RPMI8226 (cell line): ENCODE measurements at places on chromosomes 6 and 20.

DNA sequence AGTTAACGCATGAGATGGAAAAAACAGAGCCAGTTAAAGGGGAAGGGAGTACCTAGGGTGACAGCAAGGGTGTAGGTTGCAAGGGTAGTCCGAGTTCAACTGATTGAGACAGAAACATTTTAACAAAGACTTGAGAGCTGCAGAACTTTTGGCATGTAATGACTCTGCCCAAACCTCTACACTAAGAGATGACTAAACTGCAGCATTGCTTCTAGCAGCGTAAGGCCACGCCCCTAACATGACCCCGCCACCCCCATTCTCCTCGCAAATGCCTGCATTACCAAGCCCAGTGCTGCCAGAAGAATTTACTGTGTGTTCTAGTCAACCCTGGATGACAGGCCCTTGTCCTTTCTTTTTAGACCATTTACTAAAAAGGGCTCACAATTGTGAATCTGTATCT is 6.3 kb upstream of the HINT3 start:
- DNase-seq: no peak

- no peak for DNase-seq
Observed at GRCh38 chr6:136435101-136435500, 115.1 kb downstream of the MAP7 start.

DNA sequence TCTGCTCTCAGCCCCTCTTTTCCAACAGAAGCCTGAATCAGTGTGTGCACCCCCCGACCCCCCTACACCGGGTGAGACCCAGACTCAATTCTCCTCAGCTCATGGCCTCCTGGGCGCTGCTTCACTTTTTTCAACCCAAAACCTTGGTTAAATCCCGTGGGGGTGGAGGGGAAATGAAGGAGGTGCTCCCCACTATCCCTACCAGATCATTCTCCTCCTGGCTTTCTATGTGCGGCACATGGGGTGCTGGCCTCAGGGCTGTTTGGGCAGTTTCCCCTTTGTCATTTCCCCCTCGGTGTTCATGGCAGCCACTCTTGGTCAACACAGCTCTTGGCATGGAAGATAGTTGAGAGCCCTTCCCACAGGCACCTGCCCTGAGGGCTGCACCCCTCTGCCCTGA is 4.6 kb downstream of the CST4 start:
- DNase-seq: no peak

- DNase-seq: peak; percentile 7
Observed at GRCh38 chr6:144678844-144679243, 393.7 kb downstream of the UTRN start.

DNA sequence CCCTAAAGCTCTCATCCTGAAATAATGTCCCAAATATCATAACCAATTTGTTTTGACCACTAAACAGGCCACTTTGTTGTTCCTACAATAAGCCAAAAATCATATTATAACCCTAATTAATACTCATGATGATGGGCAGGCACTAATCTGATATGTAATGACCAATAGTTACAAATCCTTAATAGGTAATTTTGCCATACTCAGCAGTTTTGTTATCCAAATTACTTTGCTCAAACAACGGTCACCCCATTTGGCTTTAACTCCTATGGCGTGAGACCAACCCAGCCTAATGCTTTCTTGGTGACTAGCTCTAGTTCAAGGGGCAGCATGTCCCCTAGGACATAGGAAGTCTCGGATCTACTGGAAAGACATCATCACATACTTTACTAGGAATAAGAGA is 123.2 kb upstream of the ID4 start:
- no peak for DNase-seq

DNA sequence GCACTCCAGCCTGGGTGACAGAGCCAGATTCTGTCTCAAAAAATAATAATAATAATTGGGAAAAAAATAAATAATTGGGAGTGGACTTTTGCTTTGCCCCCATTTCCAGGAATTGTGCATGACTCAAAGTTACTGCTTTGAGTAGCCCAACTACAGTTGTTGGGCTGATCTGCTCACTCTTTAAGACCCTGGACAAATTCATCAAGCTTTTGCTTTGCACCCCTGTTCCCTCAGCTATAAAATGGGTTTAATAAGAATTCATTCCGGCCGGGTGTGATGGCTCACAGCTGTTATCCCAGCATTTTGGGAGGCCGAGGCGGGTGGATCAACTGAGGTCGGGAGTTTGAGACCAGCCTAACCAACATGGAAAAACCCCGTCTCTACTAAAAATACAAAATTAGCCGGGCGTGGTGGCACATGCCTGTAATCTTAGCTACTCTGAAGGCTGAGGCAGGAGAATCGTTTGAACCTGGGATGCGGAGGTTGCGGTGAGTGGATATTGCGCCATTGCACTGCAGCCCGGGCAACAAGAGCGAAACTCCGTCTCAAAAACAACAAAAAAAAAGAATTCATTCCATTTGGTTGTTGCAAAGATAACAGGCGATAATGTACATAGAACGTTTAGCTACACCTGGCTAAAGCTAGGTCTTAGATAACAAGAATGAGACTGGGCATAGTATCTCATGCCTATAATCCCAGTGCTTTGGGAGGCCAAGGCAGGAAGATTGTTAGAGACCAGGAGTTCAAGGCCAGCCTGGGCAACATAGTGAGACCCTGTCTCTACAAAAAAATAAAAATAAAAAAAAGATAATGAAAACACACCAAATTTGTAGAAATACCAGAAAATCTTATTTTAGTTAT is 87.9 kb upstream of the ZNF217 start:
- no peak for DNase-seq

- DNase-seq: no peak
Observed at GRCh38 chr20:40869218-40870147, 159.1 kb upstream of the TOP1 start.

- DNase-seq: no peak
Observed at GRCh38 chr6:20892365-20892764, 358.1 kb downstream of the CDKAL1 start.

DNA sequence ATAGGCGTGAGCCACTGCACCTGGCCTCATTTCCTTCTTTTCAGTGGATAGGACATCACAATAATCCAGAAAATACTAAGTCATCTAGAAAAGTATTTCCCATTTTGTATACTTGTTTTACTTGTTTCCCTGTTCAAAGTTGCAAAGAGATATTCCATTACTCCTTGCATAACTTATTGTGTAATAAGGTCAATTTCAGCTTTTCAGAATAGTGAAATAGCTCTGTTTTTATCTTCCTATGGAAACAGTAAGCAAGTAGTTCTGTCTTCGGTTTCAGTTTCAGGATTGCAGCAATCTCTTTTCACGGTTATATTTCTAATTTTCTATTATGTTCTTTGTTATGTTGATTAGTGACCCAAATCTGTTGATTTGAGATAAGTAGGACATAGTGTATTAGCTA is 6.0 kb downstream of the STX11 start:
- DNase-seq: no peak

- DNase-seq: no peak
Observed at GRCh38 chr20:1389703-1390580, 2.9 kb downstream of the FKBP1A start.

GRCh38 chr6:112822769-112823168 is 475.6 kb downstream of the RFPL4B start:
- no peak for DNase-seq

GRCh38 chr6:29631209-29631810 is 1.7 kb downstream of the GABBR1 start:
- DNase-seq: no peak

- no peak for DNase-seq
Observed at GRCh38 chr6:31871046-31871659, 7.6 kb downstream of the SLC44A4 start.

DNA sequence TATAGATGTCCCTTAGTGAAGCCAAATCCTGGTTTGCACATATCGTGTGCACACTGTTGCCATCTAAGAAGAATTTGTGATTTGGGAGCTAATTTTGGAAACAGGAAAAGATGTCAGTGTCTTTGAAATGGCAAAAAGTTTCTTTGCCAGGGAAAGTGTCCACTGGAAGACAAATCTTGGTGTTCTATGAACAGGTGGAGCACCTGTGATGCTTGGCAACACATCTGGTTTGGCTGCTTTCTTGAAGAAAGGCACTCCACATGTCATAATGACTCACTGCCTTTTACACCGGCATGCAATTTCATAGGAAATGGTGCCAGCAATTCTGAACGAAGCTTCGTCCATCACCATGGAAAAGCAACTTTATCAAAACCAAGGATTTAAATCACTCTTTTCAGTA is 1040.0 kb upstream of the MAP3K7 start:
- no peak for DNase-seq

- DNase-seq: no peak
Observed at GRCh38 chr6:143982968-143983367, 25.1 kb downstream of the PLAGL1 start.

DNA sequence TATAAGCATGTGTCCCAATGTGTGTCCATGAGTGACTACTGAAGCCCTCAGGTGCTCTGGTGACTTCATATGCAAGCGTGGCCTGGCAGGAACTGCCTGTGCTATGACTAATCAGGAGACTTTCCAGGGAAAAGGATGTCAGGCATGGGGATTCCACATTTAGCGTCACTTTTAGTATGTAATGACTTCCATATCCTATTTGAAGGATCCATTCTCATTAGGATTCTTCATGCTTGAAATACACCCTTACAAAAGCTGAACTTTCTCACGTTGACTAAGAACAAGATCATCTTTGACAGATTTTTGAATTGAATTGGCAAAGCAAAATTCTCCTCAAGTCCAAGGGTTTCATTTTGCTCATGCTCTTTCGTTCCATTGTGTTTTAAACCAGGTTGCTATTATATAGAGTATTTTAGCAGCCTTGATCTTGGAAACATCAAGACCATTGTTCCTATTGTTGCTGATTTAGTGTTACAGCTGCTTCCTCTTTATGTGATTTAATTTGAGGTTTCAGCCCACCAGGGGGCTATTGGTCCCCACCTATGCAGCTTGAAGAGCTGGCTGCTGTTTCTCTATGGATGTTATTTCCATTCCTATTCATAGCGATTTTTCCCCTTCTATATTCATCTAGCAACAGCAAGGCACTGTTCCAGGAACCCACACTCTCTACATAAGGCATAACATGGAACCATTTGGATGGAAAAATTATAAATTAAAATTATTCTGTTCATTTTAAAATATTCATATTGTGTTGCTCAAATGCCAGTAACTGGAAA is 418.6 kb downstream of the CDKAL1 start:
- DNase-seq: no peak

- no peak for DNase-seq
Observed at GRCh38 chr6:83463886-83464285, 33.0 kb upstream of the ME1 start.

- no peak for DNase-seq
Observed at GRCh38 chr6:89144354-89144906, 1.4 kb upstream of the PM20D2 start.

DNA sequence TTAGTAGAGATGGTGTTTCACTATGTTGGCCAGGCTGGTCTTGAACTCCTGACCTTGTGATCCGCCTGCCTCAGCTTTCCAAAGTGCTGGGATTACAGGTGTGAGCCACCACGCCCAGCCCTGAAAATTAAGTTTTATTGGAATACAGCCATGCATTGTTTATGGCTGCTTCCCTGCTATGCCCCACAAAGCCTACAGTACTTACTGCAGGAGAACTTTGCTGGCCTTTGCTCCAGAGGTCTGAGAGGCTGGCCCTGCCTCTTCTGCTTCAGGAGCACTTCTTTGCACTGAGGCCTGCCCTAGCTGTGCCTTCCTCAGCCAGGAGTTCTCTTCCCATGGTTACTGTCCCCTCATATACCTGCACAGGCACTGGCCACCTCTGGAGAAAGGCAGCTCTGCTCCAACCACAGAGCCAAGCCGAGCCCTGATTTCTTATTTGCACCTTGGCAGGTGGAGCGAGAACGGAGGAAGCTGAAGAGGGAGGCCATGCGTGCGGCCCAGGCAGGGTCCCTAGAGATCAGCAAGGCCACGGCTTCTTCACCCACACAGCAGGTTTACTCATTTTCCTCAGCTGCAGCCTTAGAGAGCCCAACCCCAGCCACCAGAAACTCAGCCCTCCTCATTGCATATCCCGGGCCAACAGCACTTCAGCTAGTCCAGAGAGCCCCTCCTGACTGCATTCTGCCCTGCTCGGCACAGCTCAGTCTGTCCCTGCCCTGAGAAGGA is 20.8 kb downstream of the C20orf173 start:
- no peak for DNase-seq

GRCh38 chr6:44255105-44255808 is 2.1 kb downstream of the SLC35B2 start:
- DNase-seq: peak; percentile 23

- no peak for DNase-seq
Observed at GRCh38 chr6:156839129-156839528, 62.0 kb downstream of the ARID1B start.

DNA sequence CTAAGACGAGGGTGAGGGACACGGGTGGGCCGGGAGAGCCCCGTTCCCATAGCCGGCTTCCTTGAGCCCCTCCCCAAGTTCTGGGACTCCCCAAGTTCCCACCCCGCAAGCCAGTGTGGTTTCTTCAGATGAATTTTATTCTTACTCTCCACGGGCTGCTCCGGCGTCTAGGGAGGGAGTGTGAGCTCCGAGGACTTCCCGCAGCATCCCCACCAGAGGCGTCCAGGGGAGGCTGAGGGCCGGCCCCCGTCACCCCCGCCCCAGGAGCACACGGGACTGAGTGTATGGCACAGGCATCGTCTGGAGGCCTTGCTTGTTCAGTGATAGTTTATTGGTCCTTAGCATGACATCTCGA is 10.0 kb upstream of the SLC4A11 start:
- DNase-seq: no peak

DNA sequence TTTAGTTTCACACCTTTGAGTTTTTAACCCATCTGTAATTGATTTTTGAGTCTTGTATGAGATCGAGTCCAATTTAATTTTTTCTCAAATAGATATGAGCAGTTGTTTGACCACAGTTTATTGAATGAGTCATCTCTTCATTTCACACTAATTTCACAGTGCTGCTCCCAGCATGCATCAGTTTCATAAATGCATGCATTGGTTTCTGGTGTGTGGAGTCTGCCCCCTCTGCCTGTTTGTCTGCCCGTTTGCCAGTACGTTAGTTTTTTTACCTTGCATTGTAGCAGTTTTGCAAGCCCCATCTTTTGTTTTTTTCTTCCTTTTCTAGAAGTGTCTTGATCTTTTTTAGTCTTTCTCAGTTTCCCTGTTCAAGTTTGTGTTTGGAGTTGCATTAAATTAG is 11.9 kb downstream of the SLX4IP start:
- peak; percentile 81 for DNase-seq

- DNase-seq: no peak
Observed at GRCh38 chr20:1646975-1647431, 10.6 kb downstream of the SIRPG start.

- DNase-seq: no peak
Observed at GRCh38 chr20:9916761-9917160, 77.9 kb upstream of the PAK5 start.

GRCh38 chr6:79634491-79635231 is 3.5 kb downstream of the SH3BGRL2 start:
- DNase-seq: no peak

GRCh38 chr6:140541288-140541687 is 1166.8 kb upstream of the CITED2 start:
- DNase-seq: no peak

- no peak for DNase-seq
Observed at GRCh38 chr6:126767711-126768110, 350.8 kb upstream of the RSPO3 start.

GRCh38 chr20:51639206-51639832 is 96.8 kb upstream of the NFATC2 start:
- DNase-seq: peak; percentile 49

- no peak for DNase-seq
Observed at GRCh38 chr6:100103931-100104330, 109.9 kb upstream of the MCHR2 start.

GRCh38 chr6:73372516-73372915 is 2.8 kb upstream of the OOEP start:
- DNase-seq: no peak

- no peak for DNase-seq
Observed at GRCh38 chr6:139760128-139760527, 385.7 kb upstream of the CITED2 start.
